ENCODE measurements at places on chromosomes 6 and 20. TPM values are rescaled to one million over a fixed set of nuclear protein-coding genes. Genes with fewer than 3 reads are reported as not detected.

Gene PNPLA1
- not detected for total RNA-seq

Gene IL17F
- not detected for total RNA-seq

Gene CYP39A1
- total RNA-seq = 7.7 TPM

Gene ADAM33
- total RNA-seq = 132 TPM

Gene PDSS2
- 9.5 TPM for total RNA-seq

Gene C6orf120
- 33.6 TPM for total RNA-seq

Gene PCSK2
- total RNA-seq = 5.4 TPM

Gene RSPH9
- total RNA-seq = not detected

Gene OR2B6
- not detected for total RNA-seq

Gene GNMT
- not detected for total RNA-seq

Gene KCNK17
- total RNA-seq = 1.4 TPM

Data from sigmoid colon (tissue), 7 donors.